ENCODE measurements at places on chromosomes 12 and 14.

DNA sequence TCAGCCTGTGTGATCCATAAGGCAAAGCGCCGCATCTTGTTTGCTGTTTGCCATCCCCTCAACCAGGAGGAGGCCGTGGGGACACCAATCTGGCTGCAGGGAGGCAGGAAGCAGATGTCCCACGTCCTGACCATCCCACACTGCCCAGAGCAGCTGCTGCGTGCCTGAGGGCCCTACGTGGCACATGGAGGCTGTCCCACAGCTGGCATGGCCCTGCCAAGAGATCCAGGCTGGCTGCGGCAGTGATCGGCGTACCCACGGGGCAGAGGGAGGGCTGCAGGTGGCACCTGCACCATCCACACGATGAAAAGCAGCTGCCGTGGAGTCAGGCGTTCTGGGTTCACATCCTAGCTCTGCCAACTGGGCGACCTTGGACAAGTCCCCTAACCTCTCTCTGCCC lies 42.0 kb downstream of the NCOR2 start:
- DNase-seq = peak; percentile 96

DNA sequence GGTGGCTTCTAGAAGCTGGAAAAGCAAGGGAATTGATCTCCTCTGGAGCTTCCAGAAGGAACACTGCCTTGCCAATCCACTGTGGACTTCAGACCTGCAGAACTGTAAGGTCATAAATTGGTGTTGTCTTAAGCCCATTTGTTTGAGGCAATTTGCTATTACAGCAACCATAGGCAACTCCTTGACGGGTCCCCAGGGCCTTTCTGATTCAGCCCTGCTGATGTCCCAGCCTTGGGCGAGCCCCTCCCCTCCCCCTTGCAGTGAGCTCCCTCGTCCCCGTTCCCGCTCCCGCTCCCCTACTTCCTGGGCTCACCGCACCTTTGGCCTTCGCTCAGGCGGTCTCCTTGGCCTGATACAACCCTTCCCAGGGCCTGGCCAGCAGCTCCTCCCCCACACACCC lies 18.9 kb upstream of the DIO3 start:
- no peak for DNase-seq

DNA sequence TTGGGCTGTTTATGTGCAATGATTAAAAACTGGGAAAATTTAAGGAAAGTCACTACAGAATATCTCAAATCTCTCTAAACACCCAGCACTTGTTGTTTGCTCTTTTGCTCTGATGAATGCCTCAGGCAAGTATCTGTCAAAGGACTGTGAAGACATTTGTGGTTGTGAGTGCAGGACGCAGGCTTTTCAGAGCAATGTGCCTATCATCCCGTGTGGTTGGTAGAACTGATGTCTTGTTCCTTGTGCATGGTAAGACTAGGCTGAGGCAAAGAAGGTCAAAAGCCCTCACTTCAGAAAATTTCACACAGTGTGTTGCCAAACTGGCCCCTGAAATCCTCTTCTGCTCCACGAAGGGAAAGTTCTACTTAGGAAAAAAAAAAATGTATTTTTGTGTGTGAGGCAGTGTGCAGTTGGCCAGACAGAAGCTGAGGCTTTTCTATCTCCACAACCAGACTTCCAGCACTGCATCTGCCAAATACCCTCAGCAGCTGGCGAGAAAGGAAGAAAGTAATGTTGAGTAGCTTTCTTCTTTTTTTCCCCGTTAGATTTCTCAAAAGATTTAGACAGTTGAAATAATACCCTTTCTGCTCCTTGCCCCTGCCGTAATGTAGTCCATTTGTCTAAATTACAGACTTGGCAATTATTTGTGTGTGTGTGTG lies 1103.1 kb downstream of the VRK1 start:
- DNase-seq = no peak

- peak; percentile 92 for DNase-seq
Measured at GRCh38 chr12:47736877-47737676, 11.8 kb upstream of the ENDOU start.

- no peak for DNase-seq
Measured at GRCh38 chr12:32435921-32436705, 36.8 kb downstream of the FGD4 start.

DNA sequence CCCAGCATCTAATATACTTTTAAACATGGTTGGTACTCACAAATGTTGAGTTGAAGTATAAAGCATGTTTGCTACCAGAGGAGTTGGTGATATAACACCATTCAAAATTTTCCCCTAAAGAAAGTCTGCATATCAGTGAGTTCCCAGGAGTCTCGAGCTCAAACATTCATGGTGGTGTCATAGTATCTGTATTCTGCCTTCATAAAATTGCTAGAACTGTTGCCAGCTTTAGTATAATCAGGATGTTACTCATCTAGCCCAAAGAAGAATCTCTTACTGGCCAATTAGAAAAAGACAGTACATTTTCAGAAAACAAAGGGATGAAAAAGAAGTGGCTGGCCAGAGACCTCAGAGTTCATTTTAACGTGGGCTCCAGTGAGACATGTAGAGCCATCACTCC lies 374.7 kb downstream of the KCNH5 start:
- DNase-seq = no peak

- DNase-seq = no peak
Measured at GRCh38 chr12:113019025-113019424, 37.5 kb upstream of the DTX1 start.

DNA sequence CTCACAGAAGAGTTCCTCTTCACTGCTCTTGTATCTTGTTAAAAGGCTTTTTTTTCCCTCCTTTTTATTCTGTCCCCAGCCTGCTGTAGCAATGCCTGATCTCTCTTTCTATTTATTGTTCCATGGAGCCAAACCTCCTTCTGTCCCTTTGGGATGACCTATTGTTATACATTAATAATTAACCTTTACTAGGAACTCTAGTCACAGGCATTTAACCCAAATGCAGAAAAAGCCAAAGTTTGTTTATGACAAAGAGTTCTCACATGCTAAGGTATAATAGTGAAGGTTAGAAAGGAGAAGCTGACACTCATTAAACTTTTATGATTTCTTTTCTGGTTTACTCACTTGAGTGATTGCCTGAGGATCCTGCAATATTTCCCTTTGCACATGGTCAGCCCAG lies 535.8 kb downstream of the NRXN3 start:
- no peak for DNase-seq

DNA sequence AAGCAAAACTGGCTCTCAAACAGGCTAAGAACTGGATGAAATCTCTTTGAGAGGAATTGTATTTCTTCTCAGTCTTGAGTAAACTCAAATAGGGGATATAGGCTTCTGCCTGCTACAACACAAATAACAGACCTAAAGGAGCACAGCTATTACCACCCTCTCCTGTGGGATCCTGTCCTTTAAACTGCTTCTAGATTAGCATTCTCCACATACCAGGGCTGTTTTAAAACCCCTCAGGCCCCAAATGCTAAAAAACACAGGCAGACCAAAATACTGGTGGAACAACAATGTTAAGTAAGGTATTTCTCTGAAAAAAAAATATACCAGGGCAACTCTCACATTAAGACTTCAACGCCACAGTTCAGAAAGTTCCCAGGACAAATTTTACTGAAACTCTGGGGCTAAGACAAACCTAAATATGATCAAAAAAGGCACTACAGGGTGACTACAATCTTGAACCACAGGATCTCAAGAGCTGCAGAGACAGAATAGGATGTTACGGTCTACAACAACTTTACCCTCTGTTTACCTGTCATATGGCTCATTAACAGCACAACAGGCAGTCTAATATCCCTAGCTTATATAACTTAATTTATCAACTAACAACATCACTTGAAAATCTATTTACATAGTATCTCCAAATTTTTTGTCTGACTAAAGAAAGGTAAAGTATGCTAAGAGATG lies 7.2 kb downstream of the CPNE8 start:
- no peak for DNase-seq

- DNase-seq = no peak
Measured at GRCh38 chr12:26872625-26873024, 39.6 kb upstream of the ITPR2 start.

GRCh38 chr12:110277530-110278254 lies 3.4 kb upstream of the ATP2A2 start:
- no peak for DNase-seq

GRCh38 chr12:2998789-2999264 lies 39.6 kb downstream of the TEAD4 start:
- peak; percentile 77 for DNase-seq

DNA sequence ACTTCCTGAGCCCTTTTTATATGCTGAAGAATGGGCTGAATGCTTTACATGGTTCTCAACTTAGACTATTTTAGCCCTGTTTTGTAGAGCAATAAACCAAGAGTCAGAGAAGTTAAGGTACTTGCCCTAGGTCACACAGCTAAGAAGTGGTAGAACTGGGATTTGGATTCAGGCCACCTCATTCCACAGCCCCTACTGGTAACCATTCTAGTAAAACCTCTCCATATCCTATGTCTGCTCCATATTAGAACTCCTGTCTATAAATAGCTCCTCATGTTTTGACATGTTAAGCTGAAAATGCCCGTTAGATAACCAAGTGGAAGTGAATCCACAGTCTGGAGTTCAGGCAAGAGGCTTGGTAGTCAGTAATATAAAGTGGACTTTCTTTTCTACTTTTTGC lies 111.6 kb downstream of the HECTD4 start:
- DNase-seq = no peak

- peak; percentile 18 for DNase-seq
Measured at GRCh38 chr14:103782376-103782775, 65.0 kb downstream of the PPP1R13B start.

GRCh38 chr12:100371146-100371545 lies 14.3 kb downstream of the SLC17A8 start:
- DNase-seq = no peak

- no peak for DNase-seq
Measured at GRCh38 chr12:101074940-101075680, 134.9 kb downstream of the SLC5A8 start.

DNA sequence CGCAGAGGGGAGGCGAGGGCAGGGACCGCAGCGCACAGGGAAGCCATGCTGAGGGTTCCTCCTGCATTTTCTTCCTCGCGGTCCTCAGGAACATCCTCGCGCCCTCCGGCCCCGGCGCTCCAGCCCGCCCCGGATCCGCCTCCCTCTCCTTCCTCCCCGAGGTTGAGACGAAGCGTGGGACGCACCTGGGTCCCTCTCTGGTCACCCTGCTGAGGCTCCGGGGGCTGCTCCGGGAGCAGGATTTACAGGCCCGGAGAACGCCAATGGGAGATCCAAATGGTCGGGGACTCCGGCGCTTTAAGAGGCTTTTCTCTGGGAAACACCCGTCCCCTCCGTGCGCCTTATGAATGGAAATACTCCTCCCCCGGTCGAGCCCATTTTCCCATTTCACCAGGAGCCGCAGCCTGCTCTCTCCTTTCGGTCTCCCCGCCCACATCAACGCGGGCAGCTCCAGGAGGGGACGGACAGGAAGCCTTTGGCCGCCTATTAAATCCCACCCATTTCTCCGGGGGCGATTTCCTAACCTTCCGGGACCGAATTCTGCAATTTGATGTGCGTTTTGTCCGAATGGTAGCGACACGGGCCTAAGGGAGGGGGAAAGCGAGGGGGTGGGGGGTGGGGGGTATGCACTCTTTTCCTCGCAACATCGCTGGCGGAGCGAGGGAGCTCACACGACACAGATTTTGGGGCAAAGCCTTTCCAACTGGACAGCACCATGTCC lies at the start of gene UNC79:
Gene UNC79 (plus strand): TSS at position 625 of the 721 bp plus-strand sequence. CDS start 91 bp downstream, at position 716.
- peak; percentile 53 for DNase-seq

GRCh38 chr12:26058308-26058707 lies 66.5 kb downstream of the BHLHE41 start:
- DNase-seq = no peak

GRCh38 chr14:67881225-67881624 lies 61.6 kb downstream of the RAD51B start:
- no peak for DNase-seq

DNA sequence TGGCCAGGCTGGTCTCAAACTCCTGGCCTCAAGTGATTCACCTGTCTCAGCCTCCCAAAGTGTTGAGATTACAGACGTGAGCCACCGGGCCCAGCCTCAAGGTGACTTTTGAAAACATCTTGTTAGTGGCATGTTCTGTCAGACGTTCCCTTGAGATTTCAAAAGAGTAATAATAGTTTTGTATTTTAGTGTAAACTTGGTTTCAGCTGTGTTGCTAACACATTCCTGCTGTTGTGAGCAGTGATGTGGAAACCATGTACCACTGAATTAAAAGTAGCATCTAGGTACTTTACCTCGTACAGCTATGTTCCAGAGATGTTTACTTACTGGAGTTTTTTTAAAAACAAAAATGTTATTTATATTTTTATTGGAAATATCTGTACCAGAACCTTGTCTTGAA lies 111.3 kb downstream of the AEBP2 start:
- DNase-seq = no peak

Measured in posterior cingulate gyrus (tissue), 11 donors.